ENCODE measurements at places on chromosomes 12 and 14.

GRCh38 chr14:60092526-60092920 lies 800 bp downstream of the PCNX4 start:
- DNase-seq = no peak

DNA sequence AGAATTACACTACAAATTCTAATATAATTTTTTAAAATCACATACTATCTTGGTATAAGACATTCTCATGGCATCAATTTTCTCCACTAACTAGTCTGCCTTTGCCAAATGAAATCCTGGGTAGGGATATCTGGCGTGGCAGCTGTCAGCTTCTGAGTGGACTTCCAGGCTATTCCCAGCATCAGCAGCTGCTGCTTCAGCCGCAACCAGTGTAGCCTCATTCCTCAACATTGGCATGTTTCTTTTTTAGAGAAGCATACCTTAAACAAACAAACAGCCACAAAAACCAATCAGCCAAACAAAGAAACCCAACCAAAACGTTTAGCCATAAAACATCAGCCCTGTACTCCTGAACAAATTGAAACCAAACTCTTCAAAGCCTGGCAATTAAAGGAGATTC lies 235.8 kb downstream of the SSPN start:
- no peak for DNase-seq

GRCh38 chr12:43882578-43883178 lies 46.8 kb downstream of the TMEM117 start:
- no peak for DNase-seq

DNA sequence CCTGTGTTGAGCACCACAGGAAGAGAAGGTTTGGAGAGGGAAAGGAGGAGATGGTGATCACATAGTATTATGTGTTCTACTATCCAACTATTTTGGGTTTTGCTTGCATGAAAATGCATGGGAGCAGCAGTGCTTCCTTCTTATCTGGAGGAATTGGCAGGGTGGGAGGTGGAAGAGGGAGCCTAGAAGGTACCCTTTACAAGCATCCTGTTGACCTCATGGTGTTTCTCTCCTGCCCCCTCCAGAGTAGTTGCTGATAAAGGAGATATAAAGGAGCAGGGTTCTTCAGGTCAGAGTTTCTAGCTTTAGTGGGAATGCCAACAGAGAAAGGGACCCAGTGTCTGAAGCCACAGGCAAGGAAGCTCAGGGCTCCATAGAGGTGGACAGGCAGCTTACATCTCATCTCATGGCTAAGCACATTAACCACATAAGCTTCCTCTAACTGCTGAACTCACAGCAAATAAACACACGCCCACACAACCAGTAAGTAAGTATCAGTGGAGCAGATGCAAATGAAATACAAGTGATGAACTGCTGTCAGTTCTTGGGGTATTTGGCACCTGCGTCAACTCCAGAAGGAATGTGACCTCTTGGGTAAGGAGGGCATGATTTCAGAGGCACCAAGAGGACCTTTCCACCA lies 174.2 kb upstream of the SLC38A2 start:
- no peak for DNase-seq

- no peak for DNase-seq
These were observed 1.8 kb downstream of the IGF1 start for GRCh38 chr12:102478405-102479098.

DNA sequence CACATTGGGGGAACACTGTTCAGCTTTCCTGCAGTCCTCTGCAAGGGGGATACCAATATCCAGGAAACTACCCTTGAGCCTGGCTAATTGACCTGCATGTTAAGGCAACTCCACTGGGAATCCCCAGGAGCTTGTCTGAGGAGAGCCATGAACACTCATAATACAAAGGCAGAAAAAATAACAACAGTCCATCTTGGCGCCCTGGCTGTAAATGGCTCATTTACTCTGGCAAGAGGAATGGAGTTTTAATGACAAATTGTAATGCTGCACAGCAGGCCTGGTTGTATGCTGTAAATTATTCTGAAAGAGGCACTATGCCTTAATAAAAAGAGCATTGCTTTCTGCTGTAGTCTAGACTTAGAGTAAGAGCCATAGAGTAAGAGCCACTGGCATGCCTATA lies 58.3 kb downstream of the SLC8A3 start:
- DNase-seq = no peak

- DNase-seq = no peak
These were observed 202.9 kb downstream of the AKAP6 start for GRCh38 chr14:32531942-32532515.

DNA sequence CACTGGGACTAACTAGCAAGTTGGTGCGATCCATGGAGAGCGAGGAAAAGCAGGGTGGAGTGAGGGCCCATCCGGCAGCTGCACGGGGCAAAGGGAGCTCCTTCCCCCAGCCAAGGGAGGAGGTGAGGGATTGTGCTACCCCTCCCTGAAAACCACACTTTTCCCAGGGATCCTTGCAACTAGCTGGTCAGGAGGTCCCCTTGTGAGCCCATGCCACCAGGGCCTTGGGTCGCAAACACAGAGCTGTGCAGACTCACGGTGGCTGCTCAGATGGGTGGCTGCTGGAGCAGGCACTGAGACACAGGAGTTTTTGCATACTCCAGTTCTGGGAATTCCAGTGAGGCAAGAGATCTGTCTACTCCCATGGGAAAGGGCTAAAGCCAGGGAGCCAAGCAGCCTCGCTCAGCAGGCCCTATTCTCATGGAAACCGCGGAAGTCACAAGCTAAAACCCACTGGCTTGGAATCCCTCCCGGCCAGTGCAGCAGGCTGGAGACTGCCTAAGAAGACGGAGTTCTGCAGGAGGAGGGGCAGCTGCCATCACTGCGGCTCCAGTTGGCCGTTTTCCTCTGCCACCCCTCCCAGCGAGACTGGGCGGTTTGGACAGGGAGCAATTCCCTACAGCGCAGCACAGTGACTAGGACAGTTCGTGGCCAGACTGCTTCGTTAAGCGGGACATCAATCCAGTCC lies 10.9 kb upstream of the ZNF705A start:
- DNase-seq = no peak

- DNase-seq = no peak
These were observed 146.3 kb downstream of the PDZRN4 start for GRCh38 chr12:41334390-41334789.

DNA sequence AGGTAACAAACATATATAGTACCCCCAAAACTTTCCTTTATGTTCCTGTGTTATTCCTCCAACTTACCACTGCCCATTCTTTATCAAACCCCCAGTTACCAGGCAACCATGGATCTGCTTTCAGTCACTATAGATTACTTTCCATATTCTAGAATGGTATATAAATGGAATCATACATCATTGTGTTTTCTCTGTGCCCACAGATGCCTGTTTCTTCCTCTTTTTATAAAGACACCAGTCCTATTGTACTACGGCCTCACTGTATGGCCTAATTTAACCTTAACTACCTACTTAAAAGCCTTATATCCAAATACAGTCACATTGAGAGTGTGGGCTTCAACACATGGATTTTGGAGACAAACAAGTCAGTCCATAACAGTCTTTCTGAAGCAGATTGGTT lies 2.6 kb downstream of the TAS2R14 start:
- DNase-seq = no peak

GRCh38 chr12:110039085-110039807 lies 9.1 kb downstream of the C12orf76 start:
- DNase-seq = no peak

- no peak for DNase-seq
These were observed 8.1 kb downstream of the BCL7A start for GRCh38 chr12:122029620-122030423.

GRCh38 chr12:107319533-107320032 lies 226.2 kb upstream of the CRY1 start:
- DNase-seq = no peak

DNA sequence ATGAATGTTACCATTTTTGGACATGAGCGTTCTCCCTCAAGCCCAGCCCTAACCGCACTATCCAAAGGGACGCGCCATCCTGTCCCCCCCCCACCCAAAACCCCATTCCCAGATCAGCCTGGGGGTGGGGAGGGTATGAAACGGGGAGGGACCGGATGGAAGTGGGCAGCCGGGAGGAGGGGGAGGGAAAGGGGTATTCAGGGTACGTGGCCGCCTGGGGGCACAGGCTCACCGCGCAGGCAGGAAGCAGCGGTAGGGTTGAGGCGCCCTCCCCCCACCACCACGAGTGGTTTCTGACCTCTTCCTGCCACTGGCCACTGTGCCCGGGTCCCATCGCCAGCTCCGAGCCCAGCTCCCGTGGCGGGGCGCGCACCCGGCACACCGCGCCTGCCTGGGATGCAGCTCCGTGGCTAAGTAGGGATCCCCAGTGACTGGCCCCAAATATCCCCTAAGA lies 1.4 kb downstream of the ACTN1 start:
- DNase-seq = peak; percentile 36

GRCh38 chr14:47277703-47278102 lies 397.7 kb downstream of the MDGA2 start:
- no peak for DNase-seq

DNA sequence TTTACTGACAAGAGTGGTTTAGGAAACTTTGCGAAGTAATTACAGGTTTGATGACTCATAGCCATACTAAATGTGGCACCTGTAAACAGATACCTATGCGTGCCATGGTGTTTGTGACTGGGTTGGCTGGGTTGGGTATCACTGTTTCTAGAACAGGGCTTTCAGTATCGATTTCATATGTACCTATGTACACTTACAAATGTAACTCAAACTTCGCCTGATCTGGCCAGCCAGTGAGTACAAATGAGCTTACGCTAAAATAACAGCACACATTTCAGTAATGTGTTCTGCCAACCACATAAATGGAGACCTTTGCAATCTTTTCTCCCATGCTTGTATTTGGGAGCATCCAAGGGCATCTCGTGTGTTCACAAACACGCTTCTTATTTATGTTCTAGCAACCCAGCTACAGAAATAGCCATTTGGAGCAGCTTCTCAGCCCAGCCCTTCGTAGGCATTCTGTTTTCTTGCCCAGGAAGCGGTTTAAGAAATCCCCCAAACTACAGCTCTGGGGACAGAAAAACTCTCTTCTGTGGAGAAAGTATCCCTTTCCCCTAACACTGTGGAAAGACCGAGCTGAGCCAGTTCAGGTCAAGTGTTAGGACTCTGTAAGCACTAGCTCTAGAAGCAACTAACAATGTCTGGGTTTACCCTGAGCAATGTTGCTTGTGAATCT lies 42.3 kb upstream of the MDM1 start:
- DNase-seq = peak; percentile 52

DNA sequence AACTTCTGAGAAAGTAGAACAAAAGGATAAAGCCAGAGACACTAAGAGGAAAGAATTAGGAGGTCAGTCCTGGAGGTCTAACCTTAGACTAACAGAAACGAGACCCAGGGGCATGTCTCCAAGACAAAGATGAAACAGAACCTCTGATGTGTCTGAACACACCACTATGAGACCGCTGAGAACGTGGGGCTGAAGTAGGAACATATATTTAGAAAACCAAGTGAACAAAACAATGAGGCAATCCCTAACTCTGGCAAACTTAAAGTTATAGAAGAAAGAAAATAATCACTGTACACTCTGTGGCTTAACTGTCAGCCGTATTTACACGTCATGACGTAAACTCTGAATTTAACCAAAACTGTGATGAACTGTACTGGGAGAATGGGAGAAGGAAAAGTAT lies 17.9 kb downstream of the KCTD10 start:
- DNase-seq = no peak

DNA sequence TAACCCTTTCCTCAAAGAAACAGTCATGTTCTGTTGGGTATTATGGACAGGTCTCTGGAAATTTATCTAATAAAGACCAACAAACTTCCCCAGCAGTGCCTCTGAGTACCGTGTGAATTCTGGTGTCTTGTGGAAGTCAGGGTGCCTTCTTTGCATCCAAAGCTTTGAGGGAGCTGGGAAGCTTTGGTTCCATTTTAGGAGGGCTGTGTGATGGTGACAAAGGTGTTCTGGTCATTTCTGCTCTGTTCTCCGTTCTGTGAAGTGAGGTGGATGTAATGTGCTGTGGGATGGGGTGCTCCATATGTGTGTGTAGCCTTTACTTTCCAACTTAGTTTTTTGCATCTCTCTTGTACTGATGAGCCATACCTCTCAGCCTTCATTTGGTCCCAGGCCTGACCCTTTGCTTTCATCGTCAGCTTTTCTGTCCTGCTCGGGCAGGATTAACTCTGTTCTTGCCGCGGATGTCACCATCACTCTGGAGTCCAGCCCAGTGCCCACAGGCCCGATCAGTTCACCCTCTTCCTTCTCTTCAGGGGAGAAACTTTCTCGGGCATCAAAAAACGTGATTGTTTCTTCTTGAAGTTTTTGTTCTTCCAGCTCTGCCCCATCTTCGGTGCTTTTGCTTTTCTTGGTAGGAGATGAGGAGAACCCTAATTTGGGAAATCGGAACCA lies 13.2 kb downstream of the PLD4 start:
- DNase-seq = no peak

DNA sequence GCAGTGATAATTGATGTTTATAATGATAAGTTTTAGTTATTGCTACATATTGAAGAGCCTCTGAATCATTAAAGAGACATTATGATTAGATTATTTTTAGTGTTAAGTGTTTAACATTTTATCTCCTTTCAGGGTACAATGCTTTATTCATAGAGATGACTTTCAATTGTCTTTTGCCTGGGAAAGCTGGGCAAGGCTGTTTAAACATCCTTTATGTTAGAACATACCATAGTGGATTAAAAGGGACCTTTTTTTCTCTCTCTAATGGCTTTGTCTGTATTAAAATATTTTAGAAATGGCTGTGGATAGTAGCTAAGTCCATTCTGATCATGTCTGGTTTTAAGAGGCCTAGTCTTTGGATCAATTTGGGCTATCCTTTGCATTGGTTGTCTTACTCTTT lies 427.5 kb upstream of the MIS18BP1 start:
- no peak for DNase-seq

GRCh38 chr14:72643317-72643801 lies 250.5 kb downstream of the DPF3 start:
- no peak for DNase-seq

- DNase-seq = peak; percentile 75
These were observed 8.3 kb downstream of the PLD4 start for GRCh38 chr14:104932676-104933631.

- DNase-seq = no peak
These were observed 26.1 kb upstream of the PKP2 start for GRCh38 chr12:32922546-32923297.

- no peak for DNase-seq
These were observed 149.2 kb upstream of the SYT10 start for GRCh38 chr12:33588725-33589405.

- DNase-seq = no peak
These were observed 249.5 kb upstream of the DCN start for GRCh38 chr12:91432089-91432488.

DNA sequence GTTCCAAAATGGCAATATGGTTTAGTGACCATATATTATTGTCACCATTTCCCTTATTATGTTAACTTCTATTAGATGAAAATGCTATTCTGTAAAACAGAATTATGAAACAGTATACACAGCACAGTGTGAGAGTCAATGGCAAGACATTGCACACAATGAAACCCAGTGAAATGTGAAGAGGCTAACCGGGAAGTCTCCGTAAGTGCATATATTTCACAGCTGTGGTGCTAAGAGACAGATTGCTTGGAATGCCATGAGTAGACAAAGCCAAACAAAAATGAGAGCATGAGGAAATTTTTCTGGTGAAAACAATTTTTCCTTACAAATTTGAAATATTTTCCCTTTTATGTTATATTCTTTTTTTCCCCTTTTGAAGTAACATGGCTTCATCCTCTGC lies 49.4 kb downstream of the DYRK2 start:
- DNase-seq = no peak

- DNase-seq = no peak
These were observed 265.0 kb upstream of the LRIG3 start for GRCh38 chr12:59185295-59185694.

- no peak for DNase-seq
These were observed 46.5 kb upstream of the ABCC9 start for GRCh38 chr12:21987755-21988154.
